Stimulated activated CD8-positive, alpha-beta memory T cell treated with anti-CD3 and anti-CD28 coated beads, Interleukin-15, amount 100 ng/mL, for 1 hour (primary cell): ENCODE measurements at places on chromosomes 6 and 20.

GRCh38 chr6:6793388-6794250 lies 205.1 kb downstream of the LY86 start:
- DNase-seq = no peak

GRCh38 chr20:57835074-57835452 lies 125.2 kb upstream of the PMEPA1 start:
- no peak for DNase-seq

DNA sequence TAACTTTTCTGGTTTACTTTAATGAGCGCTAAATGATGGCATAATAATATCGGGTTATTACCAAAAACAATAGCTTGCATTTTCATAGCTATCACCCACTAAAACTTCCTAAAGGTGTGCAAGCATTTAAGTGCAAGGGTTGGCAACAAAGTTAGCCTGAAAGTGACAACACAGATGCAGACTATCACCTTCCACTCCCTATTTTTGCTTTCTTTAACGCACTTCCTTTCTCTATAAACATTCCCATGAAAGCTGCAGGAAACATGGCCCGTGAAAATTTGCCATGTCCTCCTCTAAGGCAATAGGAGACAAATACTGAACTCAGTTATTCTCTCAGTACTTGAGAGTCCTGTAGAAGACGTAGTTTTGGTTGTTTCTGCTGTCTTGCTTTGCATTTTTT lies 2.7 kb downstream of the MYCT1 start:
- DNase-seq = no peak

DNA sequence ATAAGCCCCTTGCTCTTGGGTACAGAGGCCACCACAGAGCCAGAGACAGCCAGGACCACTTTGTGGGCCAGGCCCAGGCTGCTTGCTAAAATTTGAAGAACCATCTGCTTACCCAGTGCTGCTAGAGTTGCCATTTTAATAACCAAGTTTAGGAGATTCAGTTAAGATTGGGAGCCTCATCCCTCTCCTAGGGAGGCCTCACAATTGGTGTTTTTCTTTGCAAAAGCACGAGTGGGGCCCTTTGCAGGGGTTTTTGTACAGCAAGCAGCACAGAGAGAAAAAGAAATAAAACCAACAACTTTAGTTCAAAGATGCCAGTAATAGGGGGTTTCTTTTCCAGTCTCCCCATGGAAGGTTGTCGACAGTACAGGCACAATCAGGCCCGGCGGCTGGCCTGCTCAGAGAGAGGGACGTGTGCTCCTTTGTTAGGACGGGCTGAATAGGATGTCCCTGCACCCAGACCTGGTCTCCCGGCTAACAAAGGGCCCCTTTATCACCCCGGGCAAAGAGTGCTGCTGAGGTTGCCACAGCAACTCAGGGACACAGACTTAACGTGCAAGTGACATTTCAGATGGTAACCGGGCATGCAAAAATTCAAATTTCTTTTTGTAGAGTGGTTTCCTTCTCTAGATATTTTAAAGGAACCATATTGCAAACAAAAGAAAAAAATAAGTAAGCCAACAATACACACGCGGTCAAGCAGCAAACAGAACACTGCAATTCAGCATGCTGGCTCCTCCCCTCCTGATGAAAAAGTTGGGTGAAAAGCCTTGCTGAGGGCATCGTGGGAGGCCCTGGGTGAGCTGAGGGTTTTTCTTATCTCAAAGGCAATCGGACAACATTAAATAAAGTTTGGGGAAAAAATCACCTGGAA lies 10.5 kb upstream of the TOX2 start:
- DNase-seq = no peak

DNA sequence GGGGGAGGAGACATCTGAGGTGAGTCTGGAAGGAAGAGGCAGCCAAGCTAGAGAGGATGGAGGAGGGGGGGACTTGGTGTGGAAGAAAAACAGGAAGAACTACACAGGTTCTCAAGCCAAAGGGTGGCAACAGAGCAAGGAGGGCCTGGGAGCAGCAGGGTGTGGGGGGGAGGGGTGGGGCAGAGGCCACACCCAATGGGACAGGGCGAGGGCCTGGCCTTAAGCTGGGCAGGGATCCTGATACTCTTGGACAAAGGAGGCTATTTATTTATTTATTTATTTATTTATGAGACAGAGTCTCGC lies 359.0 kb downstream of the ZFAND3 start:
- no peak for DNase-seq
